Mammary epithelial cell (primary cell): ENCODE measurements at places on chromosomes 12 and 14. TPM values are rescaled to one million over a fixed set of nuclear protein-coding genes. Genes with fewer than 3 reads are reported as not detected.

The ZNF891 gene
- 0.83 TPM for total RNA-seq

The STX2 gene
- 16.7 TPM for total RNA-seq

The WDR20 gene
- 25.3 TPM for total RNA-seq

The CLEC7A gene
- not detected for total RNA-seq

The RND1 gene
- total RNA-seq = 0.17 TPM

The KSR2 gene
- total RNA-seq = 0.05 and 0.08 TPM in 2 replicates

The TAS2R30 gene
- 6.7 TPM for total RNA-seq

The ASB2 gene
- 0.19 TPM in 1 of 2 replicates, not detected in the other for total RNA-seq

The ETFRF1 gene
- total RNA-seq = 14.4 and 17.3 TPM in 2 replicates

The KCNC2 gene
- not detected in 2 replicates for total RNA-seq

The TAS2R46 gene
- 0.68 and 0.96 TPM in 2 replicates for total RNA-seq

The ALDH1L2 gene
- total RNA-seq = 61.7 TPM

The KRT79 gene
- not detected in 2 replicates for total RNA-seq

The SERPINA9 gene
- total RNA-seq = not detected

The SRRM4 gene
- not detected in 2 replicates for total RNA-seq

The TBK1 gene
- total RNA-seq = 19.9 and 20.7 TPM in 2 replicates

The ZBTB42 gene
- total RNA-seq = 0.91 and 1.9 TPM in 2 replicates

The CLEC2A gene
- not detected for total RNA-seq

The KRT3 gene
- total RNA-seq = not detected in 2 replicates

The BRF1 gene
- total RNA-seq = 37.0 TPM

The SLCO1C1 gene
- not detected in 2 replicates for total RNA-seq

The RPGRIP1 gene
- not detected in 2 replicates for total RNA-seq

The HCAR2 gene
- 0.24 and 0.28 TPM in 2 replicates for total RNA-seq

The SLC38A4 gene
- total RNA-seq = 0.17 TPM

The FOXN4 gene
- not detected in 2 replicates for total RNA-seq

The TMEM132C gene
- total RNA-seq = not detected

The HCAR3 gene
- total RNA-seq = 0.67 and 0.78 TPM in 2 replicates

The POTEM gene
- total RNA-seq = not detected in 2 replicates

The LTBR gene
- total RNA-seq = 134 TPM

The RNASE4 gene
- 1.7 and 2.7 TPM in 2 replicates for total RNA-seq

The PIWIL1 gene
- not detected in 2 replicates for total RNA-seq

The BCL2L2 gene
- total RNA-seq = 63.9 and 74.8 TPM in 2 replicates

The RCOR1 gene
- 18.7 TPM for total RNA-seq

The RNASE3 gene
- not detected for total RNA-seq

The GALNT9 gene
- not detected for total RNA-seq

The ARHGEF40 gene
- 26.0 TPM for total RNA-seq

The RIMKLB gene
- 27.2 TPM for total RNA-seq

The TESPA1 gene
- not detected for total RNA-seq

The ETFBKMT gene
- 2.5 TPM for total RNA-seq

The ATN1 gene
- 73.5 and 74.3 TPM in 2 replicates for total RNA-seq

The INHBC gene
- 0.14 TPM in 1 of 2 replicates, not detected in the other for total RNA-seq

The MAX gene
- 84.7 and 131 TPM in 2 replicates for total RNA-seq

The TAS2R13 gene
- 3.3 TPM for total RNA-seq

The APOF gene
- total RNA-seq = not detected in 2 replicates

The ASCL4 gene
- not detected in 2 replicates for total RNA-seq

The GPR65 gene
- total RNA-seq = not detected

The ALX1 gene
- not detected for total RNA-seq

The ING4 gene
- total RNA-seq = 34.8 TPM

The ANO2 gene
- under 0.01 TPM for total RNA-seq

The CCER1 gene
- total RNA-seq = not detected

The LRCOL1 gene
- not detected in 2 replicates for total RNA-seq

The C12orf76 gene
- 5.5 TPM for total RNA-seq

The SINHCAF gene
- 78.2 and 105 TPM in 2 replicates for total RNA-seq

The NPFF gene
- not detected in 2 replicates for total RNA-seq

The COCH gene
- not detected for total RNA-seq

The CCDC175 gene
- total RNA-seq = not detected

The SLC39A5 gene
- 0.35 and 0.45 TPM in 2 replicates for total RNA-seq
